ENCODE measurements at places on chromosomes 2 and 18.

DNA sequence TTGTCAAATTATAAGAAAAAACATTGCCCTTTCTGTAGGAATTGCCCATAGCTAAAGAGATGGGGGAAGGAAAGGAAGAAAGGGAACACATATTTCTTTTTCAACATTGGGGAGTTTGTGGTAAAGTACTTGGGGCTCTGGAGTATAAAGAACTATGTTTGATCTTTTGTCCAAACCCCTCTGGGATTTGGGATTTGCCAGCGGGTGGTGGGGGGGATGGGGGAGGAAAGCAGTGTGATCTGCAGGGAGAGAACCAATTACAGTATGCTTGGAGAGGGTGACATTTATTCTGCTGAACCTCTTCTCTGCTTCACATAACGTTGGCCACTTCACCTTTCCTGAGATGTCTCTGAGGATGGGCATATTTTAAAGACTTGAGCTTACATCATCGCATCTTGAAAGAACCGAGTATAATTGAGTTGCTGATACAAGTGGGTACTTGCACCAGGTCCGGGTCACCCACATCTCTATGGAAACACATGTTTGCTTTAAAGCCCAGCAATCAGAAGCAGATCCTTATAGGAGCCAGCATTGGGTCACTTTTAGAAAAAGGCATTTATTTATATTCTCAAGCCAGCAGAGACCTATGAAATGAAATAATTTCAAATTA lies 73.1 kb downstream of the SPATS2L start:
- DNase-seq, result no peak

- DNase-seq, result no peak
Measured at GRCh38 chr2:37800176-37800858, 124.8 kb upstream of the RMDN2 start.

GRCh38 chr2:27211943-27212625 lies at the start of the genes ATRAID and SLC5A6:
ATRAID (plus strand) TSS chr2:27212041; CDS start chr2:27212369, 328 bp downstream.
SLC5A6 (minus strand) TSS chr2:27212268; CDS start chr2:27207650, 4,618 bp downstream.
- peak; percentile 93 for DNase-seq

GRCh38 chr18:34734056-34734455 lies 24.0 kb downstream of the DTNA start:
- no peak for DNase-seq

- peak; percentile 18 for DNase-seq
Measured at GRCh38 chr2:182541268-182541667, 114.4 kb upstream of the PDE1A start.

DNA sequence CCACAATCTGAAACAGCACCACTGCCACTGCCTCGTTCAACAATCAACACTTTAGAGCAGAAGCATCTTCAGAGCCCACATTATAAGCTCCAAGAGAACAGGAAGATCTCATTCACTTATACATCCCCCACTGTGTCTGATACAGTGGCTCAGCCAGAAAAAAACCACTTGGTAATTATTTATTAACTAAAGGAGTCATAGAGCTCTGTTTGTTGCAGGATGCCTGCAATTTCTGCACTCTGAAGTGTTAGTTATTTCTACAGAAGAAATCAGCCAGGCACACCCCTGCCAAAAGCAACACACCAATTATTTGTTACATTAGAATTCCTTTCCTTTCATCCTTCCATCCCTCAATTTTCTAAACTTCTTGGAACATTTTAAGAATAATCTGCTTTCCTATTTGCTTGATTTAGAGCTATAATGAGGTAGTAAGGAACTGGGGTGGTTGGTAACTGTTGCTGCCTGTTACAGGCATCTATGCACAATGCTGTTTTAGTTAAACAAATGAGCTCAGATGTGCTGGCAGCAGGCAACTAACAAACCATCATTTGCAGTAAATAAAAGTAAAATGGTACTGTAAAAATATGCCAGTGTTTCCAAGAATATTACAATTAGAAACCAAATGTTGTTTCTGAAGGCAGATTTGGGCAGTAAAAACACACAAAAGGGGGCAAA lies 59.9 kb downstream of the DYM start:
- DNase-seq, result no peak

GRCh38 chr2:51025906-51026555 lies 5.9 kb downstream of the NRXN1 start:
- DNase-seq, result no peak

- DNase-seq, result no peak
Measured at GRCh38 chr18:14943486-14943885, 195.5 kb downstream of the ANKRD30B start.

DNA sequence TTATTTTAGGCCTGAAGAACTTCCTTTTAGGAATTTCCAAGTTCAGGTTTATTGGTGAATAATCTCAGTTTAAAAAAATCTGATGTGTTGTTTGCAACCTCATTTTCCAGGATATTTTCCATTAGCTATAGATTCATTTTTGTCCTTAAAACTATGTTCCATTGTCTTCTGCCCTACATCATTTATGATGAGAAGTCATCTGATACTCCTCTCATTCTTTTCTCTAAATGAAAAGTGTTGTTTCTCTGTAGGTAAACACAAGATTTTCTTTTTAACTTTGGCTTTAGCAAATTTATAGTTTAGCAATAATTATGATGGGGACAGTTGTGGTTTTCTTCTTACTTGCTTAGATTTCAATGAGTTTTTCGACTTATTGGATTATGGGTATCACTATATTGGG lies 427.3 kb downstream of the DCDC2C start:
- no peak for DNase-seq

DNA sequence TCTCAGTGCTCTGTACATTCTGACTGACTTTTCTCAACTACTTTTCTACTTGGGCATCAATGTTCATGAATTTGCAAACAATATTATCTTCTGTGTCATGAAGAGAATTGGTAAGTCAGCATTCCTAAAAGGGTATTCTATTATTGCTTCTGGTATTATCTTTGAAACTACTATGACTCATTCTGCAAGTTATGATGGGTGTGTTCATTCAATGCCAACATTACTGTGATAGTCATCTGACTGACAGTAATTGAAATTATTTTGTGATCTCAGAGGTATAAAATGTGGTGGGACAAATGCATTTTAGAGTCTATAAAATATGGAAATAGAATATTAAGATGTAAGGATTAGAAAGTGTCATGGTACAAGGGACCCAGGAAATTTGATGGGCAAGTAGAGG lies 736.0 kb upstream of the CELF4 start:
- no peak for DNase-seq

DNA sequence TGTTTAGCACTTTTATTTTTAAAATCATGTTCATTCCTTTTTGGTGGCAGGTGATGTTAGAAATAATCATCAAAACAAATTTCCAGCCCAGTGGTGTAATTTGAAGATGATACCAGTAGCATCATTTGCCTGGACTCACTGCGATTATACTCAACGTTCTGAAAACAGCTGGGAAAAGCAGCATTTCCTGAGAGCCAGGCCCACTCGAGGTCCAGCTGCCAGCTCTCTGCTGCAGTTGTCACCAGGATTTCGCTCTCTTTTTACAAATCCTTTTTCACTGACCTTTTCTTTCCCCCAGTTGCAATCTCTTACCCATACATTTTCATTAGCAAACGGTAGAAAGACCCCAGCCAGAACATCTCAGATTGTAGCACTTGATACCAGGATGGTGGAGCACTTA lies 110.6 kb upstream of the LYPD1 start:
- DNase-seq, result no peak

DNA sequence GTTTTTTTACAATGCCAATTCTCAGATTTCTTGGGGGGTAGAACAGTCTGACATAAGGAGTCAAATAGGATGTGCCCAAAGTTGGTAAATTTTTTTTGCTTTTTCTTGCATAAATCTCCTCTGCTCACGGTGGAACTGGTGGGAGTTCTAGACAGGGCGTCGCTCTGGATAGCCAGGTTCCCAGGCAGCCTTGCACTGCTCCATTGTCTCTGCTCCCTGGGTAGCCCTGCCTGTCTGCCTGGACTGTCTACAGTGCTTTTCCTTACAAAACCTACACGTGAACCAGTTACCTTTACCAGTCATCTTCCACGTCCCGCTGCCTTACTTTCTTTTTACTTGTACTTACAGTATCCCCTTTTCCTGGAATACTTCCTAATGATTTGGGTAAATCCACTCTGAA lies 117.1 kb downstream of the ZNF407 start:
- DNase-seq, result no peak

DNA sequence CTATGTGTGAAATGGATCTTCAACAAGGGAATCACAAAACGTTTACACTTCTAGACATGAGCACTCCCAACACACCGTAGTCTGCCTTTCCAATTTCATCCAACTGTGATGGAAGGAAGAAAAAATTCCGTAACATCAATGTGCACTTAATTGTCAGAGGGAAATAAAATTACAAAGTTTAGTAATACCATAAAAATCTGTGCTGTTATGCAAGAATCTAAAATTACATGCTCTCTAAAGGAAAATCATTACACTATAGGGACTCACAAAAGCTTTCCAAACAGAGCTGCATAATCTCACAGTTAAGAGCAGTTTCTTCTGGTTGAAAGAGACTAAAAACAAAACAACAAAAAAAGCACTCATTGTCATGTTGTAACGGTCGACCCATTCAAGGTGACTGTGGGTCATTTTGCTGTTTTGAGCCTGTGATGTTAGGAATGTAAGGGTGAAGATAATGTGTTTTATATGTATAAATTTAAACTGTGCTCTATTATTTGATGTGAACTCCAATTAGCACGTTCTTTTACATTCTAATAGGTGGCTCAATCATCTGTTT lies 698.0 kb downstream of the TDRD15 start:
- no peak for DNase-seq

DNA sequence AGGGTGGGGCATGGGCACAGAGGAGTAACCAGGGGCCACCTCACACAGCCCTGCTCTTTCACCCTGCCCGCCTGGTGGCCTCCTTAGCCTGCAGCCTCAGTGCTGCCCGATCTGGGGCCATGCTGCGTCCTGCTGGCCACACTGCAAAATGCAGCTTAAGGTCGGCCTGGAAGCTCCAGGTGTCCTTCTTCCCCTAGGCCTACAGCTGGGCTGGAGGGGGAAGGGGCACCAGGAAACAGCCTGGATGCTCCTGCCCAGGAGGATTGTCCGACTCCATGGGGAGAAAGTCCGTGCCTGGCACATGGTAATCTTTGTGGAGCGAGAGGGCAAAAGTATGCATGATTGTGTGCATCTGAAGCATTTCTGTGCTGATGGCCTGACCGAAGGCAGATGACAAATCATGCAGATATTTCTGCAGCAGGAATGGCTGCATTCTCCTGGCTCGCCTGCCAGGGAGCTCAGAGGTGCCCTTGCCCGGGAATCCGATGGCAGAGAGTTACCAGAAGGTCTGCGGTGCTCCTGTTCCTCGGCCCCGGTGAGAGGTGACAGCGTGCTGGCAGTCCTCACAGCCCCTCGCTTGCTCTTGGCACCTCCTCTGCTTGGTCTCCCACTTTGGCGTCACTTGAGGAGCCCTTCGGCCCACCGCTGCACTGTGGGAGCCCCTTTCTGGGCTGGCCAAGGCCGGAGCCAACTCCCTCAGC lies 12.8 kb upstream of the ALPP start:
- peak; percentile 26 for DNase-seq

Measured in GM12865 (cell line).